ENCODE measurements at places on chromosomes 16 and 17.

DNA sequence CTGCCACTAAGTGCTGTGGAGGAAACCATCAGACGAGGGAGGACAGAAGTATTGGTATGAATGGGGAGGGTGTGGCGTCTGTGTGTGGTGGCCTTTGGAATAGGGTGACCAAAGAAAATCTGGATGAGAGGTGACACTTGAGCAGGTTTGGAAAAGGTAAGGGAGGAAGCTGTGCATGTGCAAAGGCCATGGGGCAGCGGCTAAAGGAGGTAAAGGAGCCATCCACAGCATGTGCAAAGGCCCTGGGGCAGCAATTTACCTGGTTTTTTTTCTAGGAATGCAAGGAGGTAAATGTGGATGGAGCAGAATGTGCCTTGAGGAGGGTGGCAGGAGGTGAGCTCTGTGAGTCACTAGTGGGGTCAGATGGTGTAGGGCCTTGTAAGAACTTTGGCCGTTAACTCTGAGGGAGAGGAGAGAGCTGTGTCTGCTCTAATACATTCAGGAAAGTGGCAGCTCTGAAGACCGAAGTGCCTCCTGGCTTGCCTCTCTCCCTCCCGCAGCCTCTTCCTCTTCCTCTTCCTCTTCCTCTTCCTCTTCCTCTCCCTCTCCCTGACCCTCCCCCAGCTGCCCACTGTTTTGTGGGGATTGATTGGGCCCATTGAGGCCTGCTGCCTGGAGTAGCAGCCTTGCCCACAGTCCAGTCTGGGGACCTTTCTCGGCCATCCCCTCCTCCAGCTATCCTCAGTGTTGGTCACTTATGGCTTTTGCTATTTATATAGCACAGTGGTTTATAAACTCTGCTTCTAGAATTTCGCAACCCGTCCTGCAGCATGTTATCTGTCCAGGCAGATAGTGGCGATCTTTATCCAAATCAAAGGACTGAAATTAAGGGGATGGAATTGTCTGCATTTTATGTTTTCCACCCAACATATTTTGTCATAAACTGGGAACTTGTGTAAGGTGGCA is 38.7 kb downstream of the CMIP start:
- no peak overlapping the region for H3K4me3 ChIP-seq
- H3K4me1 ChIP-seq = peaks cover 27% of the 10 kb centered on the region
- peak; percentile 67 for DNase-seq
- H3K27ac ChIP-seq = no peak overlapping the region
- H3K36me3 ChIP-seq = no peaks in the 10 kb centered on the region
- no peaks in the 10 kb centered on the region for H3K27me3 ChIP-seq

DNA sequence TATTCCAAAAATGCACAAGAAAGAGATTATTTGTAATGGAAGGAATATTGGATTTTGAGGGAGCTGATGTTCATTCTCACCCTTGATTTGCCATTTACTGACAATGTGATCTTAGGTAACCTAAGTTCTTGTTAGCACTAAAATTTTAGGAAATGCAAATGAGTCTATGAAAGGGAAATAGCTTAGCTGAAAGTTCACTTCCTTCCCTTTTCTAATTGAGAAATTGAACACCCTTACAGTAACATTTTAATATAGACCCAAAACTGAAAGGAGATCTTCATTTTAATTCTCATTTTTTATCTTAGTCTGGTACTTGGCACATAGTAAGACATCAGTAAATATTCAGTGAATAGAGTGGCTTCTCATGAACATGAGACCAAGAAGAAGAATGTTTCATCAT is 10.9 kb upstream of the WSB1 start:
- H3K36me3 ChIP-seq = no peaks in the 10 kb centered on the region
- H3K4me1 ChIP-seq = peaks cover 2% of the 10 kb centered on the region
- peaks cover 3% of the 10 kb centered on the region for H3K27me3 ChIP-seq
- DNase-seq = no peak
- H3K27ac ChIP-seq = no peak overlapping the region
- no peak overlapping the region for H3K4me3 ChIP-seq

GRCh38 chr17:78040440-78041385 is 82.2 kb downstream of the TNRC6C start:
- H3K27me3 ChIP-seq = no peaks in the 10 kb centered on the region
- H3K4me3 ChIP-seq = peak overlapping the region; percentile 79
- H3K27ac ChIP-seq = peak overlapping the region; percentile 97
- peak; percentile 43 for DNase-seq
- no peaks in the 10 kb centered on the region for H3K4me1 ChIP-seq

DNA sequence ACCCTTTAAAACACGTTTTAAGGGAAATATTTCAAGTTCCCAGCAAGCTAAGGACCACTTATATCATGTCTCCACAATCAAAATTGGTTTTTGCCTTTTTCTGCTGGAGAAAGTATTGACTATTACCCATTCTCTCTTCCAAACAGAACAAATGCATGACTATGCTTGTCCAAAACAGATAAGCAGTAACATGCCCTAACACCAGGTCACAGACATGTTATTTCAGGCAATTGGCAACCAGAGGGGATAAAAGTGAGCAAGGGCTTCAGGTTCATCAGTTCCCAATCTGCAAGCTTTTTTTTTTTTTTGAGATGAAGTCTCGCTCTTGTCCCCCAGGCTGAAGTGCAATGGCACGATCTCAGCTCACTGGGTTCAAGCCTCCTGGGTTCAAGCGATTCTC is 15.0 kb downstream of the SKA2 start:
- peaks cover 2% of the 10 kb centered on the region for H3K36me3 ChIP-seq
- no peaks in the 10 kb centered on the region for H3K27me3 ChIP-seq
- no peaks in the 10 kb centered on the region for H3K4me1 ChIP-seq

GRCh38 chr17:38463451-38463858 is 35.2 kb downstream of the ARHGAP23 start:
- DNase-seq = no peak
- no peak overlapping the region for H3K4me3 ChIP-seq
- H3K4me1 ChIP-seq = peaks cover 24% of the 10 kb centered on the region
- H3K27me3 ChIP-seq = no peaks in the 10 kb centered on the region

GRCh38 chr16:20707461-20707860 is 10.0 kb upstream of the ACSM1 start:
- no peaks in the 10 kb centered on the region for H3K36me3 ChIP-seq
- H3K4me3 ChIP-seq = no peak overlapping the region
- H3K27me3 ChIP-seq = no peaks in the 10 kb centered on the region
- no peak overlapping the region for H3K27ac ChIP-seq
- no peaks in the 10 kb centered on the region for H3K4me1 ChIP-seq

Data from IMR-90 (cell line).